ENCODE measurements at places on chromosomes 16 and 17.

DNA sequence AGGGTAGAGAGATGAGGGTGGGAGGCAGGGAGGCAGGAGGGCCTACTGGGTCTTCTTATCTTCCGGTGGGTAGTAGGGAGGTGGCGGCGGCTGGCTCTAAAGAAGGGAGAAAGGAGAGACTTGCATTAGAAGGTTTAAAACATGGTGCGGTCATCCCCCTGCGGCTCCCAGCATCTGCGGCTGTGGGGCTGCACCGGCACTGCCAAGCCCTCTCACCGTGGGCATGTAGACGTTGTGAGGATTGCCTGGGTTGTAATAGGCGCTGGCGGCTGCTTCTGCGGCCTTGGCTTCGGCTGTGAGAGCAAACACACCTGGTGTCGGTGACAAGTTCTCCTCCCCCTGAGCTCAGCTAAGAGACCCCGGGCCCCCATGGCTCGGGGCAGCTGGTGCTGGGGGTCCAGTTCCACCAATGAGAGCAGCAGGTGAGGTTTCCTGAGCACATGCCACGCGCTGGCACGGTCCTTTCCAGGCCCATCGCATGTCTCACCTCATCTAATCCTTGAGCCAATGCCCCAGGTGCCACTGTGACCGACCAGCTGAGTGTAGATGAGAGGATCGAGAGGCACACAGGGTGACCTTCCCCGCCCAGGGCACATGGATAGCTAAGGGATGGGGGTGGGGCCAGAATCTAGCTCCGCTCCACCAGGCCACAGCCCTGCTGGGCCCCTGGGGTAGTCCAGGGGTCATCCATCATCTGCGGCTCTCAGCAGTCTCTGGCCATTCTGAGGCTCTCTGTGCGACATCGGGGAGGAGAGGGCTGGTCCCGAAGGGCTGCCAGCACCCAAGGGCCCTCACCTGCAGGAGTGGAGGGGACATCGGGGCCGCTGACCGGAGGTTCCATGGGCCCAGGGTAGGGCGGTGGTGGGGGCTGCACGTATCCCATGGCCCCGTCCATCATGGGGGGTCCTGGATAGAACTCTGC is 2.7 kb upstream of the UNC13D start:
- peak; percentile 78 for DNase-seq

- DNase-seq = no peak
These were observed 483.2 kb upstream of the EEF2KMT start for GRCh38 chr16:5580772-5581171.

DNA sequence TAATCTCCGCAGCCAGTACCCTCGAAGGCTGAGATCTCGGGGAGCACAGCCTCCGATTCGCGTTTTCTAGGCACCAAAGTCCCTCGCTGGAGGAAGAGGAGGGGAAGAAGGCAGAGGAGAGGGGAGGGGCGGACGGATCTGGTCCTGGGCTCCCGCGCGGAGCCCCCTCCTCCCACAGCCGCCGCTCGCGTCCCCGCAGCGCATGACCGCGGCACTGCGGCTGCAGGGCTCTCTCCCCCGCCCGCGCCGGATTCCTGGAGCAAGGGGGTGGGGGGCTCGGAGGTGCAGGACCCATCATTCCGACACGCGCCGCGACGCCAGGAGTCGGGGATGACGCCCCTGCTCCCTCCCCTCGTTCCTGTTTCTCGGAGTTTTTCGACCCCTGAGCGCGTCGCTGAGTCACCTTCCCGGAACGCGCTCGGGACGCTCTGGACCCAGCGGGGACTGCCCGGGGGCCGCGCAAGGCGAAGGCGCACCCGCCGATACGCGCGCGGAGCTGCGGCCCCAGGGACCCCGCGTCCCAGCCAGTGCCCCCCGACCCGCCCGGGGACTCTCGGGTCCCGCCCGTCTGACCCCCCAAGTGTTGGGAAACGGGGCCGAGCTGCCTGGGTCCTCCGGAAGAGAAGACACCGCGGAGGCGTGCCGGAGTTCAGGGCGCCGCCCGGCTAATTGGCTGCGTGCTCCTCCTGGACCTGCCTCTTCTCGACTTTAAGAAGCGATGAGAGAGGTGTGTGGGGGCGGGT is 1.4 kb upstream of the SPHK1 start:
- DNase-seq = peak; percentile 90

DNA sequence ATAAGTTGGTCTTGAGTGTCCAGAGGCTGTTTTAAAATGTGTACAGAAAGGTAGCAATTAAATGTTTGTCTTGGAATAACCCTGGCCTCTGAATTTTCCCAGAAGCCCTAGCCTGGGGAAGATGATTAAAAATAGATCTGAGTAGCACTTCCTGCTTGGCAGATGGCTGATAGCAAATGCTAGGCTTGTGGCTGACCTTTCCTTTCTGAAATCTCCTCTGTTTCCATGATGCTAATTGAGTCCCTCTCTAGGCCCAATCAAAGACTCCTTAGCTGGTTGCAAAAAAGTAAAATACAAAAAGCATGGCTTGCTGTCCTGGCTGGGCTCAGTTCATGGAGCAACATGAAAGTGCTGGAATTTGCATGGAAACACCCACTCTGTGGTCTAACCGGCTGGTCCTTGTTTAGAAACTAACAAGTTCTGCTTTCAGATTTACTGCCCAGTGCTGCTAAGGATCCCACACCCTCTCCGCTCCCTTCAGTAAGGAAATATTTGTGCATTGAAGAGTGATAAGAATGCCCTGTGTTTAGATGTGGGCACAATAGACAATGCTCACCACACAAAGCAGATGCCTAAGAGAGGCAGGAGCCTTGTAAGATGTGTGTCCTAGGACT is 40.8 kb downstream of the YPEL2 start:
- DNase-seq = no peak

DNA sequence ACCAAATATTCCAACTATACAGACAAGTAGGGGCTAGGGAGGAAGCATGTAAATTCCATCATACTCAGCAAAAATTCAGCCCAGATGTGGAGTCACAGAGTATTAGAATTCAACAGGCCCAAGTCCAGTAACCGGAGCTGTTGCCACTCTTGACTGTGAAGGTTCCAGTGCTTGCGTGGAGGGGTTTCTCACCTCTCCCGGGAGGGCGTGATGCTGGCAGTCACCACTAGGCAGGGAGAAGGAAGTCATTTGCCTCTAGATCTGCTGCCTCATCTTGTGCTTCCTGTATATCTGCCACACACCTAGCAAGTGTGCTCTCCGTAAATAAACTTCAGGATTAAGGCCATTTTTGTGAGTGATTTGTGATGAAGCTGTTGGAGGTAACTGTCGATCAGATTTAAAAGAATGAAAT is 1.0 kb upstream of the CKLF start:
- peak; percentile 85 for DNase-seq
